Gastroesophageal sphincter (tissue), 4 donors: ENCODE measurements at places on chromosomes 2 and 18. TPM values are rescaled to one million over a fixed set of nuclear protein-coding genes. Genes with fewer than 3 reads are reported as not detected.
A peak's percentile ranks its signal among the peaks of the same experiment; 100 is the strongest.

SPP2 gene
- total RNA-seq = not detected

SERPINB7 gene
- total RNA-seq = not detected

MAB21L4 gene
- 0.27 TPM for total RNA-seq

CHRNG gene
- not detected for total RNA-seq

UPP2 gene
- total RNA-seq = not detected

KHK gene
- total RNA-seq = 1.4 TPM

GRCh38 chr18:78731398-78732032 lies 248.1 kb upstream of the SALL3 start:
- H3K36me3 ChIP-seq = no peaks in the 10 kb centered on the region
- H3K4me1 ChIP-seq = no peaks in the 10 kb centered on the region
- no peak for ATAC-seq
- peaks cover 18% of the 10 kb centered on the region for H3K27me3 ChIP-seq
- H3K4me3 ChIP-seq = no peak overlapping the region

DNA sequence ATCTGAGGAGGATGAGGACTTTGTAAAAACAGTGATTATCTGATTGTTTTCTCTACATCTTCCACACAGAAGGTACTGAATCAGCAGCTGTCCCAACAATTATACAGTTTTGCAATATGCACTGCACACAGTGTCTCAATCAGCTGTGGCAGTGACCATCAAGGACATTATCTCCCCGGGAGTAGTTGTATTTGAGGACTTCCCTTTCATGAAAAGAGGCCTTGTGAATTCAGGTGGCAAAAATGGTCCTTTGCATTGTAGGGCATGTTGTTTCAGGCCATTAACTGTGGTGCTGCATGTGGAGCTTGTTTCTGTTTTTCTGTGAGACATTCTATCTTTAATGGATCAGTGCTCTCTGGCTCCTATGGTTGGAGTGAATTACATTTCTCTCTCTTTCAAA lies 779.4 kb upstream of the FSHR start:
- no peak for ATAC-seq
- no peak overlapping the region for H3K4me3 ChIP-seq
- no peak overlapping the region for H3K27ac ChIP-seq
- H3K36me3 ChIP-seq = no peaks in the 10 kb centered on the region
- no peaks in the 10 kb centered on the region for H3K27me3 ChIP-seq
- no peaks in the 10 kb centered on the region for H3K4me1 ChIP-seq

GRCh38 chr2:85678794-85679672 lies 11.0 kb upstream of the SFTPB start:
- no peak overlapping the region for H3K4me3 ChIP-seq
- no peaks in the 10 kb centered on the region for H3K27me3 ChIP-seq
- H3K36me3 ChIP-seq = no peaks in the 10 kb centered on the region

DNA sequence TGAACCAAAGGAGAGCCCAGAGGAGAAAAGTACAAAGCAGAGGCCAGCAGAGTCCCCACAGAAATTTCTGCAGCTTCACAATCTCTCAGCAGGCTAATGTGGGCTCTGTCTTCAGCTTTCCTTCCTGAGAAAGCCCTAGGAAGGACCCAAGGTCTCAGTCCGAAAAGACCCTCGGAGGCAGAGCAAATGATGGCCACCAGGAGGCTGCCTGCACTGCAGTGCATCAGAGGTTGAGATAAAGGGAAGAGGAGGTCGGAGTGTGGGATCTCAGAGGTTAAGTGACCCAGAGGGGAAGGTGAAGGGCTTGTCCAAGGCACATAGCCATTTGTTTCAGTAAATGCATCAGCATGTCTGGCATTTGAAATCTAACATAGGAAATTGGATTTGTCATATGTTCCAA lies 299.1 kb upstream of the SLC14A2 start:
- H3K36me3 ChIP-seq = no peaks in the 10 kb centered on the region
- H3K4me3 ChIP-seq = no peak overlapping the region
- H3K27ac ChIP-seq = no peak overlapping the region
- no peaks in the 10 kb centered on the region for H3K27me3 ChIP-seq

GRCh38 chr2:217158928-217159327 lies 299.1 kb upstream of the TNP1 start:
- ATAC-seq = no peak
- no peaks in the 10 kb centered on the region for H3K36me3 ChIP-seq

DNA sequence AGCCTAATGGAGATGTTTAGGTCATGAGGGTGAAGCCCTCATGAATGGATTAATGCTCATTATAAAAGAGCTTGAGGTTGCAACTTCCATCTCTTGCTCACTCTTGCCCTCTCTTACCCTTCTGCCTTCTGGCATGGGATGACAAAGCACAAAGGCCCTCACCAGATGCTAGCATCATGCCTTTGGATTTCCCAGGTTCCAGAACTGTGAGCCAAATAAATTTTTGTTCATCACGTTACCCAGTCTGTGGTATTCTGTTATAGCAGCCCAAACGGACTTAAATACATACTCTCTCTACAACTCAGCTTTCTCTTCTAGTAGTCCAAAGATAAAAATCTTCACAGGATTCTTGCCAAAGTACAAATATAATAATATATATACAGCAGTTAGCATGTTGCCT lies 75.8 kb downstream of the LNPK start:
- H3K36me3 ChIP-seq = peaks cover 28% of the 10 kb centered on the region
- ATAC-seq = no peak
- H3K4me3 ChIP-seq = no peak overlapping the region
- no peak overlapping the region for H3K27ac ChIP-seq
- H3K27me3 ChIP-seq = no peaks in the 10 kb centered on the region

DNA sequence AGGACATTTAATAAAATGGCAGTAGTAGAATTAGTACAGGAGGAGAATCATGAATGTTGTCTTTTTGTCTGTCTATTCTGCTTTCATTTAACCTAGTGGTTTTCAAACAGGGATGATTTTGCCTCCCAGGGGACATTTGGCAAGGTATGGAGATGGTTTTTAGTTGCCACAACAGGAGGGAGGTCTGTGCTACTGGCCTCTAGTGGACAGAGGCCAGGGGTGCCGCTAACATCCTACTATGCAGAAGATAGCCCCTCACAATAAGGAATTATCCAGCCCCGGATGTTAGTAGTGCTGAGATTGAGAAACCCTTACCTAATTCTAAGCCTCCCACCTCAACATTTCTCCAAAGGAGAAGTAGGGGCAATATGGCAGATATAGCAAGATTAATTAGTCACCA lies 18.3 kb downstream of the FASTKD2 start:
- H3K4me3 ChIP-seq = no peak overlapping the region
- no peaks in the 10 kb centered on the region for H3K4me1 ChIP-seq
- ATAC-seq = no peak
- no peaks in the 10 kb centered on the region for H3K27me3 ChIP-seq

DNA sequence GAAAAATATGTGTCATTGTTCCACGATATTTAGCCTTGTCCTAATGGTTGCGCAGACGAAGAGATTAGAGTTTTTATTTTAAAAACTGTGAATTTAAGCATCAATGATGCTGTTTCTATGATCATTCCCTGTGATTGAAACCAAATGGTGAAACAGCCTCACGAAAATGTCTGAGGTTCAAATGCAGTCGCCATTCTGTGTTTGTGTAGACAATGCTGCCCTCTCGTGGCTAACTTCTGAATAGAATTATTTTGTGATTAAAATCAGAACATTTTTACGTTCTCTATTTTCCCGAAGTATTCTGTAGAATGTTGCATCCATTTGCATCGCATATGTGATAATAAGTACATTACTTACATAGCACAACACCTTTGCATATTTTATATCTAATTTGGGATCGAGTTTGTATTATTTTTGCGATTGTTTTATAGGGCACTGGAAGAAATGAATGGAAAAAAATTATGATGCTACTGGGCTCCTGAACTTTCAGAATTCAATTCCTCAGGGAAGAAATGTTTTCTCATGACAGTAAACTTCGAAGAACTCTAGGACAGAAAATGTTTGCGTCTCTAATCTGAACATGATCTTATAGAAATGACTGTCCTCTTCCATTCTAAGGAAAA lies 54.8 kb upstream of the CREB1 start:
- H3K27me3 ChIP-seq = no peaks in the 10 kb centered on the region
- peak overlapping the region; percentile 25 for H3K4me3 ChIP-seq
- no peaks in the 10 kb centered on the region for H3K36me3 ChIP-seq
- peaks cover 12% of the 10 kb centered on the region for H3K4me1 ChIP-seq

- no peaks in the 10 kb centered on the region for H3K36me3 ChIP-seq
- no peak for ATAC-seq
- H3K27ac ChIP-seq = no peak overlapping the region
Measured at GRCh38 chr2:149380205-149380604, 49.8 kb downstream of the LYPD6 start.

DNA sequence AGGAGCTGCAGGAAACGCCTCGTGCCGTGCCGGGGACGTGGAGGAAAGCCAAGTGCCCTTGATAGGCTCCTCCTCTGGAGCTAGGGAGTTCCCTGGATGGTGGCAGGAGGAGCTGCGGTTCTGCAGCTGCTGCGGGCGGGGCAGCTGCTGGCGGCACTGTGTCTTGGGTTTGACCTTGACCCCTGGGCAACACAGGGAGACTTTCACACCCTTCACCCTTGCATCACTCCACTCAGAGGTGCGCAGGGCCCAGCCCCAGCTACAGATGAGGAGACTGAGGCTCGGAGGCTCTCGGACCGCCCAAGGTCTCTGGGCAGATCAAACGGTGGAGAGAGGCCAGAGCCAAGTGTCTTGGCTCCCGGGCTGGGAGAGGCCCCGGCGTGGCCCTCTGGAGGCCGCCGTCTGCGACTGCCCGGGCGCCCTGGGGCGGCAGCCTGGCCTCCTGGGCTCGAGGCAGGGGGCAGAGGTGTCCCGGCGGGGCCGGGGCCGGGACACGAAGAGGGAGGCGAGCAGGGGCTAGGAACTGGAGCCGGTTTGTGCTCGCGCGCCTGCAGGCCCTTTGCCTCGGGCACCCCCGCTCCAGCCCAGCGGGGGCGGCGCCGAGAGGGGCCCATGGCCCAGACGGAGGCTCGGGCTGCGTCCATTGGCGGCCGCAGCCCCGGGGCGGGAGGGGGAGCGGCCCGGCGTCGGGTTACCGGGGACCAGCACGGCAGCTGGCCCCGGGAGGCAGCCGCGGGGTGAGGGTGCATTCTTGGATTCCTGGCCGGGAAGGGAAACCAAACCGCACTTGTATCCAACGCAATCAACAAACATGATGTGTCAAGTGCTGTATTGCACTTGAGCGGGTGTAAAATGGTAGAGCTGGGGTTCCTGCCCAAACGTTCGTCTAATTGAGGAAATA lies 129.6 kb upstream of the SLC1A4 start:
- H3K27me3 ChIP-seq = no peaks in the 10 kb centered on the region
- peak overlapping the region; percentile 19 for H3K4me3 ChIP-seq
- H3K4me1 ChIP-seq = peaks cover 30% of the 10 kb centered on the region
- no peaks in the 10 kb centered on the region for H3K36me3 ChIP-seq

GRCh38 chr2:10778724-10779115 lies 33.9 kb downstream of the PDIA6 start:
- H3K27me3 ChIP-seq = no peaks in the 10 kb centered on the region
- no peak overlapping the region for H3K27ac ChIP-seq
- peaks cover 67% of the 10 kb centered on the region for H3K36me3 ChIP-seq
- no peak for ATAC-seq
- no peak overlapping the region for H3K4me3 ChIP-seq
- no peaks in the 10 kb centered on the region for H3K4me1 ChIP-seq

DNA sequence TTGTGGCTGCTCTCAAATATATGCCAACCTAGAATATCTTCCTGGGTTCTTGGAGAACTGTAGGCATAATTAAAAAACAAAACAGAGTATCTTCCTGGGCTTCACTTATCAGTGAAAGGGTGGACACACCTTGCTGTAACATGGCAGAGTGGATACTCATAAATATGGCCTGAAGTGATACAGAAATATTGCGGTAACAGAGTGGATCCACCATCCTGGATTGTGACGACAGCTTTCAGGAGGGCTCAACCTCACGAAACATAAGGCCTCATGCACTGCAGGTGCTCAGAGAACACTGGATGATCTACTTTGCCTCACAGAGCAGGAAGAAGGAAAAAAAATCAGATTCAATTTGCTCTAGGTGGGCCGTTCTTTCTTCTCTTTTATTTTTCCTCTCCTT lies 336.0 kb downstream of the NBAS start:
- H3K27ac ChIP-seq = no peak overlapping the region
- no peaks in the 10 kb centered on the region for H3K36me3 ChIP-seq
- no peaks in the 10 kb centered on the region for H3K27me3 ChIP-seq
- H3K4me3 ChIP-seq = no peak overlapping the region
- H3K4me1 ChIP-seq = no peaks in the 10 kb centered on the region

DNA sequence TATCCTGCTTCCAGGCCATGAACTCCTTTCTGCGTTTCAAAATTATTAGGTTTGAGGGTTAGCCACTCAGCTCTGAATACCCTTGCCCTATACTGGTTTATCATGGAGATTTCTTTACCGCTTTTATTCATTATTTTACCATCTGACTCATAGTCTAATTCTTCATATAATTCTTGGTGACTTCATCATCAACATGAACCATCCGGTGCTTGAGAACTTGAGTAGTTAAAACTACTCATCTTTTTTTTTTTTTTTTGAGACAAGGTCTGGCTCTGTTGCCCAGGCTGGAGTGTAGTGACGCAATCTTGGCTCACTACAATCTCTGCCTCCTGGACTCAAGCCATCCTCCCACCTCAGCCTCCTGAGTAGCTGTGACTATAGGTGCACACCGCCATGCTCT lies 94.2 kb upstream of the LHCGR start:
- no peak overlapping the region for H3K4me3 ChIP-seq
- H3K27me3 ChIP-seq = no peaks in the 10 kb centered on the region
- H3K4me1 ChIP-seq = peaks cover 21% of the 10 kb centered on the region
- ATAC-seq = no peak

- ATAC-seq = no peak
- H3K4me3 ChIP-seq = no peak overlapping the region
- H3K4me1 ChIP-seq = peaks cover 29% of the 10 kb centered on the region
- H3K27me3 ChIP-seq = no peaks in the 10 kb centered on the region
- H3K27ac ChIP-seq = no peak overlapping the region
- H3K36me3 ChIP-seq = no peaks in the 10 kb centered on the region
Measured at GRCh38 chr2:102018823-102019445, 27.2 kb downstream of the IL1R2 start.

DNA sequence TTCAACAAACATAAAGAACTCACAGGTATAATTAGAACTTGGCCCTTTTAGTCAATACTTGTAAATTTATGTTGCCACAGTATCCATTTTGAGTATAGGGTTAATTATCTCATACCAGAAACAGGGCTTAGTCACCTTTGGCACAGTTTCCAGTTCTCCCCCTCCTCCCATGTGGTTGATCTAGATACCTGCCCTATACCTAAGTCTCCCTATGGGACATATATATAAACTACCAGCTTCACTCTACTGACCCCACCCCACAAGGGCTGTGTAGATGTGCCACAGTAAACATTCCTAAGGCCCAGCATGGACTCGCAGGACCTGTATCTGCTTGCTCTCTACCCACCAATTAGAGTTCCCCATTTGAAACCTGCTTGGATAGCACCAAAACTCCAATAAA lies 371.7 kb upstream of the RND3 start:
- no peaks in the 10 kb centered on the region for H3K27me3 ChIP-seq
- no peaks in the 10 kb centered on the region for H3K4me1 ChIP-seq
- H3K36me3 ChIP-seq = no peaks in the 10 kb centered on the region
- ATAC-seq = no peak
- no peak overlapping the region for H3K27ac ChIP-seq
